Choroid plexus epithelial cell (primary cell): ENCODE measurements at places on chromosomes 1 and 21.
A peak's percentile ranks its signal among the peaks of the same experiment; 100 is the strongest.

DNA sequence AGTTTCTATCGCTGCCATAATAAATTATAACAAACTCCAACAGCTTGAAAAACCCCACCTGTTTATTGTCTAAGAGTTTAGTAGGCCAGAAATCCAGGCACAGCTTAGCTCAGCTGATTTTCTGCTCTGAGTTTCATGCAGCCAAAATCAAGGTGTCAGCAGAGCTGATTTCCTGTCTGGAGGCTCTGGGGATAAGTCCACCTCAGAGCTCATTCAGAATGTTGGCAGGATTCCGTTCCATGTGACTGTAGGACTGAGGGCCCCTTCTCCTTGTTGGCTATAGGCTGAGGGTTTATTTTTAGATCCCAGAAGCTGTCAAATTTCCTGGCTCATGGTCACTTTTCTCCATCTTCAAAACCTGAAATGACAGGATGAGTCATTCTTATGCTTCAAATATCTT, 91.6 kb upstream of the CHODL start:
- DNase-seq = peak; percentile 69

GRCh38 chr1:230771773-230772354, 24.7 kb downstream of the CAPN9 start:
- no peak for DNase-seq

DNA sequence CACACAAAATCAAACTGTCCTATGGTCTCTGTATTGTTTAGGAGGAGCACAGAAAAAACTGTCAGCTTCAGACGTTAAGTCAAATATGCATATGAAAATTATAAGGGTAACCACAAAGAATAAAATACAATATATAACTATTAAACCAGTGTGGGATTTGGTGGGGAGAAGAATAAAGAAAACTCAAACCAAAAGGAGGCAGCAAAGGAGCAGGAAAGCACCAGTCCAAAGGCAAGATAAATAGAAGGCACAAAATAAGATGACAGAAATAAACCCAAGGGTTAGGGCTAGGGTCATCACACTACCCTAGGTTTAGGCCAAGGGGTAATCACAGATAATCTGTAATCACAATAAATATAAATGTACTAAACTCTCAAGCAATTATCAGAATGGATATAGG, 32.8 kb downstream of the DLGAP3 start:
- peak; percentile 31 for DNase-seq

DNA sequence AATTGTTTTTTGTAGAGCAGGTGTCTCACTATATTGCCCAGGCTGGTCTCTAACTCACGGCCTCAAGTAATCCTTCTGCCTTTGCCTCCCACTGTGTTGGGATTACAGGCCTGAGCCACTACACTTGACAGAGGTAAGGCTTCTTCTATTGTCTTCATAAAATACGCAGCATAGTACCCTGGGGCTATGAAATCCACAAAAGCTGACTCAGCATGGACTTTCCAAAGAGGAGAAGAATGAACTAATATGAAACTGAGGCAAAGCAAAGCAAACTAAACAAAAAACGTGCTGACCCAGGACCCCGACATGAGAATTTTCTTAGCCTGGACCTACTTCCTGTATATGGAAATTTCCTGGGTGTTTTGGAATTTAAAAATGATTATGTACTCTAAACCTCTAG, 18.5 kb upstream of the ATP13A2 start:
- no peak for DNase-seq

- DNase-seq = peak; percentile 91
Observed at GRCh38 chr1:67850611-67851075, 17.4 kb upstream of the GNG12 start.

GRCh38 chr1:232932486-232933425, 17.7 kb upstream of the NTPCR start:
- no peak for DNase-seq

DNA sequence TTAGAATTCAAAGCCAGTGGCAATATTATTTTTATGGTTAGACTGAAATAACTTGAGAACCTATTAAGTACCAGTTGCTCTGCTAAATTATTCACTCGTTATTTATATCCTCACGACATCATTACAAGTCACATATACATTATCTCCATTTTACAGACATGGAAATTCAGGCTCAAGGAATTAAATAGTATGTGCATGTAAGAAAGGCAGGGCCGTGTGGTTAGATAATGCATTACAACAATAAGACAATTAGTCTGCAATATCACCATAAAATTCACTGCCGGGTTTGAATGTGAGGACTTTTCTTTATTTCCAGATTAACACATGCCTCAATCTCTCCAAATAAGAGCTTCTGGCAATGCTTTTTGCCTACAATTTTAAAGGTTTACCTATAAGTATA, 523.4 kb downstream of the PTBP2 start:
- DNase-seq = no peak

- DNase-seq = no peak
Observed at GRCh38 chr1:5955479-5955977, 36.7 kb downstream of the NPHP4 start.

DNA sequence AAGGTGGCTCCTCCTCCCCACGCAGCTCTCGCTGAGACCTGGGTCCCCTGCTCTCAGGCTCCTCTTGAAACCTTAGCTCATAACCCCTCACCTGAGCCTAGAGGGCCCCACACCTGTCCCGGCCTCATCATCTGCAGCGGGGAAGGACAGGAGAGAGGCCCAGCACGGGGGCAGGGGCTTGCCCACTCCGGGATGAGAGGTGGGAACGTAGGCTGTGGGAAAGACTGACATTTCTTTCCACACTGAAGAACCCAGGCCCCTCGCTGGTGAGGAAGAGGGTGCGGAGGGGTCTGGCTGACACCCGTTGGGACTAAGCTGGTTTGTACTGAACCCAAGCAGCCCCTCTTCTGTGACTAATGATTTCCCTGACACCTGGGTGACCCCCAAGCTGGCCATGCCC, 14.0 kb upstream of the NES start:
- DNase-seq = no peak
